ENCODE measurements at places on chromosomes 1 and 21.

DNA sequence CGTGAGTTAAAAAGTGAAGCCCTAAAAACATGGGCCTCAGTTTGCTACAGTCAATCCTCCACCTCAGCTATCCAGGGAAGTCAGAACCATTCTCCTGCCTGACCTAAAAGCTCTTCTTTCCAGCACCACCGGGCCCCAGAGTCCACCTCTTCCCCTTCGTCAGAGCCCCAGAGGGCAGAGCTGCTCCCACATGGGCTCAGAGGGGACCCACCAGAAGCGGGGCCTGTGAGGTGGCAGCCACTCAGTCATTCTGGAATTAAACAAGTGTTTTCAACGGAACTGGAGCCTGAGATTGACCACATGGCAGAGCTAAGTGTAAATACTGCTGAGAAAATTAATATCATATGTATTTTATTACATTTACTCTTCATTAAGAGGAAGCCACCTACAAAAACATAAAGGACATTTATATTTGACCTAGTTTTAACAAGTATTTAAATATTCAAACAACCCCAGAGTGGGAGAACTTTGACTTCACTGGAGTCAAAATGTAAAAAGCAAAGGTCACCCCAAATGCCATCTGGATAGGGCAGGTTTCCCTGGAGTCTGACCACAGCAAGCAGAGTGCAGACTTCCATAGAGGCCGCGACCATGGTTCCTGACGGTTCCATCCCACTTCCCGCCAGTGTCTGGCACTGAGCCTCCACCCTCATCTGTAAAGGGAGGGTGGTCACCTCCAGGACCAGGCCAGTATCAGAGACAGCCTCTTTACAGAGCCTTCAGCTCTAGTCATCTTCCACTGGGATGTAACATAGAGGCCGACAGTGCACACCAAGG lies 1.8 kb downstream of the SUMO3 start:
- H3K36me3 ChIP-seq, result peaks cover 18% of the 10 kb centered on the region
- peaks cover 13% of the 10 kb centered on the region for H3K4me1 ChIP-seq
- DNase-seq, result no peak
- no peak overlapping the region for H3K27ac ChIP-seq
- H3K4me3 ChIP-seq, result no peak overlapping the region

- H3K4me1 ChIP-seq, result peaks cover 11% of the 10 kb centered on the region
- no peak for DNase-seq
- no peak overlapping the region for H3K27ac ChIP-seq
- H3K4me3 ChIP-seq, result no peak overlapping the region
- H3K36me3 ChIP-seq, result no peaks in the 10 kb centered on the region
Observed at GRCh38 chr21:43571976-43572375, 87.3 kb downstream of the HSF2BP start.

GRCh38 chr1:71557138-71557537 lies 476.3 kb upstream of the ZRANB2 start:
- H3K36me3 ChIP-seq, result no peaks in the 10 kb centered on the region
- H3K27me3 ChIP-seq, result no peaks in the 10 kb centered on the region
- no peaks in the 10 kb centered on the region for H3K4me1 ChIP-seq

DNA sequence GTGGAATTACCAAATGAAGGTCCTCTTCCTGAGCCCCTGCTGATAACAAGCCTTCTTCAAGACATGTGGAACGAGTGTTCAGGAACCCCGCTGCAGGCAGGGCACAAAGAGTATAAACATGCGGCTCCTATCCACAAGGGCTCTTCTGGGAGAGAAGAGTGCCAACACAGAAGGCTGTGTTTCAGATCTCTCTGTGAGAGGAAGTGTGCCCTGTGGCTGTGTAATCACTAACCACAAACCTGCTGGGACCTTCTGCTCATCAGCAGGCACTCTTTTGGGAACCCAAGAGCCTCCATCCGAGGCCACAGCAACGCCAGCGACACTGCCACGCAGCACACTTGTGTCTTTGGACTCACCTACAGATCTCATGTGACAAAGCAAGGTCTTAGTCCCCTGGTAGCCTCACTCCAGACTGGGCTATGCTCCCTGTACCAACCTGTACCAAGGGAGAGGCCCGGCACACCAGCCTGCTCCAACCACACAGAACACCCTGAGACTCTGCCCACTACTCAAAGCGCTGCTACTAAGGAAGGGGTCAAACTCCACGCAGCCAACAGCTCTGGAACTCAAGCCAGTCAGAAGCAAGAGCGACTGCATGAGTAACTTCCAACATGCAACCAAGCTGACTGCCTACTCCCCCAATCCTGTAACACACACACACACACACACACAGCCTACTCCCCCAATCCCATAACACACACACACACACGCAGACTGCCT lies 7.8 kb downstream of the PTTG1IP start:
- peaks cover 48% of the 10 kb centered on the region for H3K36me3 ChIP-seq
- no peaks in the 10 kb centered on the region for H3K27me3 ChIP-seq
- H3K27ac ChIP-seq, result peak overlapping the region; percentile 37
- no peak overlapping the region for H3K4me3 ChIP-seq
- DNase-seq, result peak; percentile 67

DNA sequence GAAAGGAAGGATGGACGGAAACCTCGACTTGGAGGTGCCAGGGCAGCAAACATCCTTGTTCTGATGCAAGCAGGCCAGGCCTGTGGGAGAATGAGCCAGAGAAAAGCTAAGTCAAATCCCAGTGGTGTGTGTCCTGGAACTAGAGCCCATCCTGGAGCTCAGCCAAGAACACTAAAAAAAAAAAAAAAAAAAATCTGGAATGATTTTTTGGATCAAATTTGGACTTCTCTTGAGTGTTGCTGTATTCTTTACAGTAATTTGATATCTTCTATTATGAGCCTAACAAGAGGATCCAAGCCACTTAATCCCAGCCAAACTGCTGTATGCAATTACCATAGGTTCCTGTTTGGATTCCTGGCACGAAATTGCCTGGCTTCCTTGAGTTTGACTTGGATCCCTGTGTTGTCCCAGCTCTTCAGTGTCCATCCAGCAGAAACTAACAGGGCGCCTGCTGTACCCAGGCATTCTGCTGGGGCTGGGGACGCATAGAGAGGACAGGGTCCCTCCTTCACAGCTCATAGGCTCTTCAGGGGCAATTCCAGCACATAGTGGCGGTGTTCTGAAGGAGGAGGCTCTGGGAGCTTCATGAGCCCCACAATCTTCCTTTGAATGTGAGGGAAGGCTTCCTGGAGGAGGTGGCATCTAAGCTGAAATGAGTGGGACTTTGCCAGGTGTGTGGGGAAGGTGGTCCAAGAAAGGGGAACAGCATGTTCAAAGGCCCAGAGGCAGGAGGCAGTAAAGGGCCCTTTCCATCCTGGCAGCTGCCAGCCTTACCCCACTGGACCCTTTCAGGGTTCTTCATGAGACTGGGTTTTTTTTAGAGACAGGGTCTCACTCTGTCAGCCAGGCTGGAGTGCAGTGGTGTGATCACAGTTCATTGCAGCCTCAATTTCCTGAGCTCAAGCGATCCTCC lies 24.7 kb downstream of the EPHX1 start:
- DNase-seq, result no peak
- no peaks in the 10 kb centered on the region for H3K27me3 ChIP-seq
- peak overlapping the region; percentile 32 for H3K27ac ChIP-seq
- H3K36me3 ChIP-seq, result peaks cover 76% of the 10 kb centered on the region

DNA sequence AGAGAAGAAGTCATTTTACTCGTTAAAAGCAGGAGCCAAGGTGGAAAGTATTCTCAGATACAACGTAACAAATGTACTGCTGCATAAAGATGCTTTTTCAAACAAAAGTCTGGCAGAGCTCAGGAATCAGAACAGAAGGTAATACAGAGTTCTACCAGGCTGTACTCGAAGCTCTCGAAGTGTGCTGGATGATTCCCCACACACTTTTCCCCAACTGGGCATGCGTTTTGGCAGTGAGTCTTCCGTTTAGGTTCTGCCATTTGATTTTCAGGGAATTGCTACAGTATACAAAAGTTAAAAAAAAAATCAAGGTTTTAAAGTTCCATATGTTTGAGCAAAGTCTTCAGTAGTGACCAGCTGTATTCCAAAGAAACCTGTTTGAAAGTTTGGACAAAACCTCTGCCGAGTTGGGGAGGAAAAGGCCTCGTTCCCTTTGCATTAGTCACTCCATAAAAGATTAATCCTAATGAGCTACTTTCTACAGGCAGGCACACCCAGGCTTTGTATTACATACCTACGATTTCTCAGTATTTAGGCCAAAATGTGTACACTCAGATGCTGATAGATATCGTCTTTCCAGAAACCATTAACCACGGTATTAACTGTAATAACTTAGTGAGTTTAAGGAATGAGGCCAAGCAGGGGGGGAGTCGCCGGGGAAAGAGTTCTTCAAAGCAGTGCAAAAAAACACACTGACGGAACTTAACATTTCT lies 477.1 kb downstream of the LMO4 start:
- H3K36me3 ChIP-seq, result no peaks in the 10 kb centered on the region
- H3K4me1 ChIP-seq, result no peaks in the 10 kb centered on the region
- no peak overlapping the region for H3K27ac ChIP-seq
- H3K4me3 ChIP-seq, result peak overlapping the region; percentile 16
- no peaks in the 10 kb centered on the region for H3K27me3 ChIP-seq

- DNase-seq, result no peak
- no peaks in the 10 kb centered on the region for H3K27me3 ChIP-seq
- no peak overlapping the region for H3K4me3 ChIP-seq
- H3K36me3 ChIP-seq, result no peaks in the 10 kb centered on the region
- no peak overlapping the region for H3K27ac ChIP-seq
- no peaks in the 10 kb centered on the region for H3K4me1 ChIP-seq
Observed at GRCh38 chr1:208129060-208129459, 115.1 kb downstream of the PLXNA2 start.

DNA sequence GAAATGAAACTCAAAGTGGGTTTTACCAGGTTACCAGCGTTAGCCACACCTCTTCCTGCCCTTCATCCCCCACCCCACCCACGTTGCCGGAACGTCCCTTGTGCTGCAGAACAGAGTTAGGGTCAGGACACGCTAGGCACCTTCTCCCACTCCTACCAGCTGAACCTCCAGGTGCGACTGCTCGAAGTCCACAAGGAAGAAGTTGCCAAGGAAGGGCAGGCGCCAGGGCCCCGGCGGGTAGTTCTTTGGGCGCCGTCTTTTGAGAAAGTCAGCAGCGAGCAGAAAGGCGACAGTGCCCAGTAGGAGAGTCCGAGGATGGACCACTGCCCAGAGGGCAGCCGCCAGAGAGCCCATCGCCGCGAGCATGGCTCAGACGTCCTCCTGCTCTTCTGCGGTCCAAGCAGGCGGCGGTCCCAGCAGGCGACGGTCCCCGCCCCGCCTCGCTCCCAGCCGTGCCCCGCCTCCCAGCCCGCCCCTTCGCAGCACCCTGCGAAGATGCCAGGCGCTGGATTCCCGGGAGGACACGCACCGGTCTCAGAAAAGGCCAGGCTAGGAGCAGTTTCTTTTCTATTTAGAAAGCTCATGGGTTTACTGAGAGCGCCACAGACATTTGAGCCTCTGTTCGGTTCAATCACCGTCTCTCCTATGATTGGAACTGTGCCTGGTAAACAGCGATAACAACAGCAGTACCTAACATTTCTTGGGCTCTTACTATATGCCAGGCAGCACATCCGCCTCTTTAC lies at the start of gene CYP2J2:
Gene CYP2J2, minus strand, starts transcription at position 393 of the 743 bp plus-strand sequence. Its CDS starts 27 bp downstream, at position 366.
- peaks cover 8% of the 10 kb centered on the region for H3K4me1 ChIP-seq
- H3K4me3 ChIP-seq, result peak within 1 kb of the TSS; percentile 45
- DNase-seq, result peak; percentile 81

DNA sequence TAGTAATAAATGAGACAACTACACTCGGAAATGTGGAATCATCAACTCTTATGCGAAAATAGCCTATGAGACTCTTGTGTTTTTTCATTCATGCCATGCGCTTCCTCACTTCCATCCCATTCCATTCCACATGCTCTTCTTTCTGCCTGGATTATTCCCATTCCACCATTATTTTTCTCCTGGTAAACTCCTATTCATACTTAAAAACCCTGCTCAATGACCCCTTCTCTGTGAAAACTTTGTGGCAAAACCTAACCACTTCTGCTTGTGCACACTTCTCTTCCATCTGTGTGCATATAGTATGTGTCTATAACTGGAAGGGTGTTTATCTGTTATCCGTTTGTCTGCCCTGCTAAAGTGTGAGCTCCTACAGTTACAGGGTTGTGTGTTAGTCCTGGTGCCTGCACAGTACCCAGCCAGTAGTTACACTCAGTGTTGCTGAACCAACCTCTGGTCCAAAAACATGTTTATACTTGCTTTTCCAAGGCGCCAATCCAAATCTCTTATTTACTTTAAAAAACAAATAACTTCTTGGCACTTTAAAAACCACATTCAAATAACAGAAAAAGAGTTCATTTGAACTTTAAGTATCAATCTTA lies 10.7 kb downstream of the EPHX1 start:
- no peaks in the 10 kb centered on the region for H3K36me3 ChIP-seq
- H3K27me3 ChIP-seq, result no peaks in the 10 kb centered on the region
- H3K4me1 ChIP-seq, result peaks cover 61% of the 10 kb centered on the region
- H3K27ac ChIP-seq, result peak overlapping the region; percentile 36
- DNase-seq, result no peak

- DNase-seq, result no peak
- H3K36me3 ChIP-seq, result no peaks in the 10 kb centered on the region
- no peak overlapping the region for H3K27ac ChIP-seq
- no peaks in the 10 kb centered on the region for H3K27me3 ChIP-seq
- no peak overlapping the region for H3K4me3 ChIP-seq
- peaks cover 9% of the 10 kb centered on the region for H3K4me1 ChIP-seq
Observed at GRCh38 chr1:42264511-42265190, 70.4 kb downstream of the FOXJ3 start.

DNA sequence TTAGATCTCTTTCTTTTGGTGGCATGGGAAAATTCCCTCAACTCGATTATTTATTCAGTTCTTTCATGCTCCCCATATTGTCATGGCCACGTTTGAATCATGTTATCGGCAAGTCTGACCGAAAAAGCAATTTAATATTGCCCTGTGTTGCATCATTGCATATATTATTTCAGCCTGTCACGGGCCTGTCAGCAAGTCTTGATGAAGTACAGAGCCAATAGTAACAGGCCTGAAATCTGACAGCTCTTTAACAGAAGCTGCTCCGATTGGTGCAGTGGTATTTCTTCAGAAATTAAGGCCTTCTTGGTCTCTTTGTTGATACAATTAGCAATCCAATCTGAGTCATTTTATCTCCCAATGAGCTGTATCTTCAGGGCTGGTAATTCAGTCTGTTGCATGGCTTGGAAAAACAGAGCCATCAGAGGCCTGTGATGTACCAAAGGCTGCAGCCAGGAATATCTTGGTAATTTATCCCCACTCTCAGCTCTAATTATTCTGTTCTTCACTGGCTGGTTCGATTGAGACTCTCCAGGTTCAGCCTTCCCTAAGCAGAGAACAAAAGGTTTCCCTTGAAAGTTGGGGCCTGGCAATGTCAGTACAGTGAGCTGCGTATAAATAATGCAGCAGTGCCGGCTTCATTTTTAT lies 149.5 kb downstream of the FGGY start:
- DNase-seq, result no peak
- H3K4me3 ChIP-seq, result no peak overlapping the region
- H3K36me3 ChIP-seq, result no peaks in the 10 kb centered on the region
- peaks cover 8% of the 10 kb centered on the region for H3K4me1 ChIP-seq
- H3K27ac ChIP-seq, result no peak overlapping the region

- no peak overlapping the region for H3K4me3 ChIP-seq
- DNase-seq, result no peak
- peaks cover 48% of the 10 kb centered on the region for H3K36me3 ChIP-seq
- H3K27ac ChIP-seq, result no peak overlapping the region
Observed at GRCh38 chr1:63651161-63651701, 58.0 kb downstream of the PGM1 start.

Data from upper lobe of right lung (tissue), 1 donor.